HCEC 1CT (cell line): ENCODE measurements at places on chromosomes 11 and 22.

DNA sequence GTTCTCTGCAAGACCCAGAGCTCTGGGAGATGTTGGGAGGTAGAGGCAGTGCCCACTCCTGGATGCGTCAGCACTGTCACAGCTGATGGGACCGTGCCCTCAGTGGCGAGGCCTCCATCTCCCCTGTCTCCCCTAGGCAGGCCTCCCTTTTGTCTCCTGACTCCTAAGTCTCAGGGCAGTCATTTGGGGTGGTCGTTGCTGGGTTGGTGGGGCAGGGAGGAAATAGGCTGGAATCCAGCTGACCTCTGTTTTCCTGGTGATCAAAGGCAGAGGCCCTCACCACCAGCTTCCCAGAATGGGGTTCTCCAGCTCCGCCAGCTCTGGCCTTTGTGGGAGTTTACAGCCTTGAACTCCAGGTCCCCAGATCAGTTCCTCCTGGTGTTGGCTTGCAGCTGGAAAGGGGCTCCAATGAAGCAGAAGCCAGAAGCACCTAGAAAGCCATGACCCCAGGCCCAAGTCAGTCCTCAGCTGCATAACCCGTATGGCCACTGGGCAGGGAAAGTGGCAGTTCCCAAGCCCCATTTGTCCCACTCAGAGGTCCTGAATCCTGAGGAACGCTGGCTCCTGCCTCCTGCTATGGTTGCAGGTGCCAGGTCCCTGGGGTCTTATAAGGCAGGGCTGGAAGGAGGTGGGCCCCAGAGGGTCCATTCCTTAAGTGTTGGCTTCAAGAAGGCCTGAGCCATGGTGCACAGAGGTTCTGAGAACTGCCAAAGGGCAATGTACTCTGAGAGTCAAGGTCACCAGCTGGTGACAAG, 7.3 kb upstream of the FXYD2 start:
- no peak for DNase-seq

- DNase-seq, result no peak
Measured at GRCh38 chr11:3014057-3014938, 22.2 kb upstream of the NAP1L4 start.

GRCh38 chr11:77402218-77402556, 71.7 kb downstream of the PAK1 start:
- DNase-seq, result no peak

- DNase-seq, result no peak
Measured at GRCh38 chr11:67497656-67498291, 7.4 kb downstream of the PITPNM1 start.

- no peak for DNase-seq
Measured at GRCh38 chr11:57786436-57786835, 24.8 kb downstream of the CTNND1 start.

GRCh38 chr22:49487950-49488349, 339.7 kb downstream of the BRD1 start:
- DNase-seq, result no peak

DNA sequence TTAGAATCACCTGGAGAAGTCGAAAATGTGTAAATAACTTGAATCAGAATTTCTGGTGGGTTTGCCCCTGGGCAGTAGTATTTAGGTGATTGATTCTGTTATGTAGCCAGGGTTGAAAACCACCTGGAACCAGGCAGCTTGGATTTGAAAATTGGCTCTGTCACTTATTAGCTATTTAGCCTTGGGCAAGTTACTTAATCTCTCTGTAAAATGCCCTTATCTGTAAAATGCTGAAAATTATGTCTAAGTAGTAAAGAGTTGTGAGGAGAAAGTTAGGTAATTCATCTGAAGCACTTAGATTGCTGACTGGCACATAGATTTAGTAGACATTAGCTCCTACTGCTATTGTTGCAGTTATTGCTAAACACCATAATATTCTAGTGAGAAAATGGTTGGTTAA, 49.3 kb downstream of the PPME1 start:
- DNase-seq, result no peak

- DNase-seq, result peak; percentile 70
Measured at GRCh38 chr11:35357923-35358322, 61.4 kb downstream of the SLC1A2 start.

GRCh38 chr22:35451592-35451991, 51.7 kb downstream of the MCM5 start:
- DNase-seq, result no peak

DNA sequence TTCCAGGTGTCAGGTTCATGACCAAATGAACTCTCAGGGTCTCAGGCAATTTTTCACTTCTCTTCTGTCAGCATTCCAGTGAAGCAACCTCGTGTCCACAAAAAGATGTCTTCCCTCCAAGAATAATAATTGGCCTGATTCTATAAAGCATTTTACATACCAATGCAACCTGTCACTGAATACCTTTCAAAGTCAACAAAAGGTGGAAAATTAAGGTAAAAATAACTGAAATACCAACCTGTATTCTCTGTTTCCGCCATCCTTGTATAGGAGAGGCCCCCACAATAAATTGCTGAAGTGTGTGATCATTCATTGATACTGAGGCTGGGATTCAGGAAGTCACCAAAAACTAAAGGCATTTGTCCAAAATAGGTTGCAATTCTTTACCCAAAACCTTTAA, 77.4 kb upstream of the TMEM45B start:
- DNase-seq, result no peak

DNA sequence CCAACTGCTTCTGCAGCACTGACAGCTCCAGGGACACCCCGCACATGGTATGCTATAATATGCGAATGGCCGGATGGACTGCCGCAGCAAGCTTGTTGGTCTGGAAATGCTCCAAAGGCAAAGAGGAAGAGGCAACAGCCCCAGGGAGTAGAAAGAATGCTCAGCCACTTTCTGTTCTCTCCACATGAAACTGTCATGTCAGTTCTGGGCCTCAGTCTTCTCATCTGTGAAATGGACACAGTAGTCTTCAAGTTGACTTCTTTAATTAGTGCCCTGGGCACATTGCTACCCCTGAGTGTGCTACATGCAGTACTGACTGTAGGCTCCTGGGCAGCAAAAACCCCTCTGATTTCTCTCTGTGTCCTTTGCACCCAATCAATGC, 19.9 kb downstream of the IL10RA start:
- no peak for DNase-seq

DNA sequence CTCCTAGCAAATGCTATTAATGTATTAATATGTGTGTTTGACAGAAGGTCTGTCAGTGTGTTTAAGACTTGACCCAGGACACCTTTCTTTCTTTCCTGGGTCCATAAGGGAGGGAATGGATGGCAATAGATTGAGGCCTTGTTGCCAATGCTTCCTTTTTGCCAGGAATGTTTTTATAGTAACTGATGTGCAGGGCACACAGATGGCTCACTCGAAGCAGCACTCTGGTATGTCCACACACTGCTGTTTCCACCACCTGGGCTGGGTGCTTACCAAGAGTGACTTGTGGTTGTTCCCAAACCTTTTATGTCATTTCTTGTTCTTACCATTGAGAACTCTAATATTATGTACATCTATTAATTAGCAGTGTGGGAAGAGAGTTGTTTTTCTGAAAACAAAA, 396.9 kb upstream of the SYN3 start:
- DNase-seq, result no peak

GRCh38 chr11:113377681-113378412, 9.7 kb upstream of the ANKK1 start:
- no peak for DNase-seq

DNA sequence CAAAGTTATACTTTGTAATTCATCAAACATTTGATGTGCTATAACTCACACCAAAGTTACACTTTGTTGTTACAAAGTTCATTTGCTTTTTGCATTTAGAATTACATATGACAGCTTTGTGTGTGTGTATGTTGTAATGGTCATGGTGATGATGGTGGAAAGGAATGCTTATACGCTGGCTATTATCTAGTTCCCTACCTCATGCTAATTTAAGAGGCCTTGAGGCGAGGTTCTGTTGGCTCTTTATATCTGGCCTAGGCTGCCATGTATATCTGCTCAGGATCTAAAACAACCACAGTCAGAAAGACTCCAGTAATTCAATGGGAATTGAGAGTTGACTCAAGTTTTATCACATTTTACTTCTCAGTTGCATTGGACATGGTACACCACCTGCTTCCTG, 123.4 kb downstream of the SLC17A6 start:
- DNase-seq, result no peak

DNA sequence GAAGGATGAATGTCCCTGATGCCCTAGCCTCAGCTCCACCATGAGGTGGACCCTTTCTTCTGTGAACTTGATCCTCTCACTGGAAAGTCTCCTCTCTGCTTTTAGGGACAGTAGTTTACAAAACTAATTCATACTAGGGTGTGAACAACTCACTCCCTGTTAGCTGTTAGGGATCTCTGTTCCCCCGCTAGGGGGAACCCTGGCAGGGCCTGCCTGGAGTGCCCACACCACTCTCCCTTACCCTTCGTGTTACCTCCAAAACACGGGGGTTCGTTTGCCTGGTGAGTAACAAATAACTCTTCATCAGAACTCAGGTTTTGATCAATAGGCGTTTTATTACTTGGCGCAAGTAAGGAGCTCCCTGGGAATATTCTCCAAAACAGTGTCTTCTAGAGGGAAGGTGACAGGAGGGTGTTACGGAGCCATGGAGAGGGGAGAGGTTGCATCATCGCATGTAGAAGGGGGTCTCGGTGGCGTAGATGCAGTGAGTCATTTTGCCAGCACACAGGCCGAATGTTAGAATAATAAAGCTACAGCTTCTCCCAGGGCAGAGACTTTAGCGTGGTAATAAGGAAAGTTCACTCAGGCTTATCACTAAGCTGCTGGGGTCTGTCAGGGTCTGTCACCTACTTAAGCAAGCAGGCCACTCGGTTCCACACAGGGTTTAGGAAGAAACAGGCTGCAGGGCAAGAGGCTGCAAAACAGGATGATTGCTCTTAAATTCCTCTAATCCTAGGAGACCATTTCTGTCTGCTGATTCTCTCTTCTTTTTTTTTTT, 45.8 kb downstream of the C11orf96 start:
- peak; percentile 20 for DNase-seq

- peak; percentile 92 for DNase-seq
Measured at GRCh38 chr22:41966607-41967240, 2.5 kb upstream of the SEPTIN3 start.
